ENCODE measurements at places on chromosomes 3 and 15.
A peak's percentile ranks its signal among the peaks of the same experiment; 100 is the strongest.

DNA sequence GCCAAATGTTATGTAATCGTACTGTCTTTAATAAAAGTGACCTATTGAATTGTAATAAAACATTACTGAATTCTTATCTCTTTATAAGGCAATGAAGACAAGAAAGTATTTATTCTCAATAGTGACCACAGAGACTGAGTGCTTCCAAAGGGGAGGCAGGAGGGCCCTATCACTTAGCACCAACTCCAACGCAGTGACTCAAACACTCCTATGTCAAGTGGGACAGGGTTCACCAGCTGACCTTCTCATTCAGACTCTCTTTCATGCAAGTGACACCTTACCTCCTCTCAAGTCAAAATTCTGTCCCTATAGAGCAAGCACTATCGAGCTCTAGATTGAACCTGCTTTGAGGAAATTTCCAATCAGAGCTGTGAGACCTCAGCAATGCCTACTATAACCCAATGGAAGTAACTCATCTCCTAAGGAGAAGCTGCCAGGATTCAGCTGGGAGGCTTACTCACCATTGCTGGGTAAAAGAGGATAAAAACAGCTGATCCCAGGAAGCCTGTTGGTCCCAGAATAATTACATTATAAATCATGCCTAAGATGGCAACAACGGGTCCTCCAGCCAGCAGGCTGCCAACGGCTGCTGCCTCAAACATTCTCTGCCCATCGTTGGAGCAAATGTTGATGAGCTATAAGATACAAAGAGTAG lies 35.6 kb downstream of the ABCC5 start:
- no peak for DNase-seq

DNA sequence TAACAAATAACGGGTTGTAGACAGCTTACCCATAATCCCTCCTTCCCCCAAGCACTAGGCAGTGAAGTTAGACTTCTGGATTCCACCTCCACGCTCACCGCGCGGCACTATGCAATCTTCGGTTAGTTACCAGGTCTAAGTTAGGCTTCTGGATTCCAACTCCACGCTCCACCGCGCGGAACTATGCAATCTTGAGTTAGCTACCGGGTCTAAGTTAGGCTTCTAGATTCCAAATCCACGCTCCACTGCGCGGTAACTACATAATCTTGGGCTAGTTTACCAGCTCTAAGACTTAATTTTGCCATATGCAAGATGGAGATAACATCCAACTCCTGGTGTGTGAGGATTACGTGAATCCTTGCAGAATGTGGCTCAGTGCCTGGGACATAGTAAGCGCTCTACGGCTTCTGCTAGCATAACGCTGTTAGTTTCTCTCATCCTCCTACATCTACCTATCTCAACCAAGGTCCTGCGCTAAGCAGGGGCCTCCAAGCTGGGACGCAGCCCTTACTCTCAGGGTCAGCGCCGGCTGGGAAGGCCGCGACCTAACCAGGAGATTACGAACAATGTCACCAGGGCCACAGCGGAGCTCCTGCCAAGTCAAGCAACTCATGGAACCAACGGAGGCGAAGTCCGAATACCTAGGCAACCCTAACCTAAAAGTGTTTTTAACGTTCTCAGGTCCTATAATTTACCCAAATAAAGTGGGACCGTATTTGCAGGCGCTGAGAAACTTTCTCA lies 497 bp upstream of the RPLP1 start:
- no peak for DNase-seq

DNA sequence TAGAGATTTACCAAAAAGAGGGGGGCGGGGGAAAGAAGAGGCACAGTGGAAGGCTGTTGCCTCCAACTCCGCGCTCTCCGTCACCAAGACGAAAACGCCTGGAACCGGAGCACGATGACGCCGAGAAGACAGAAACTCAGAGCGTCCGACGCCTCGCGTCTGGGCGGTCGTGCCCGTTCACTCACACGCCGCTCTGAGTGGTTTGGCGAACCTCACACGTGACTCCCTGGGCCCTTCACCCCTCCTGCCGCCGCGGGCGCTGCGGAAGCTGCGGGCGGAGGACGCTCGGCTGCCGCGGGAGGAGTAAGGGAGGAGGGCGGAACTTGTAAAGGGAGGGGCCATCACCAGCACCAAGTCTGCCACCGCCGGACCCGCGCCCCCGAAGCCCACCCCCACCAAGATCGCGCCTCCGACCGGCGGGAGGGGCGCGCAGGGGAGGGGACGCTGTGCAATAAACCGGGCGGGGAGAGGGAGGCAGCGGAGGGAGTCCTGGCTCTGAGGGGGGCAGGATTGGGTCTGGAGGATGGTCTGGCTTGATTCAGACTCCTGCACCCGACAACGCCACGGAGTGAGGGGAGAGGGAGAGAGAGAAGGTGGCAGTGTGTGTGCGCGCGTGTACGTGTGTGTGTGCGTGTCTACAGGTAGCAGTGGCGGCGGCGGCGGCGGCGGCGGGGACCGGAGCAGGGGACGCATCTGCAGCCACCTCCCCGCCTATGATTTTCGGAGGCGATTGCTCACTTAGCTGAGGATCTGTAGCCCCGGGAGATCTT lies 1.9 kb upstream of the NLGN1 start:
- DNase-seq = peak; percentile 67

DNA sequence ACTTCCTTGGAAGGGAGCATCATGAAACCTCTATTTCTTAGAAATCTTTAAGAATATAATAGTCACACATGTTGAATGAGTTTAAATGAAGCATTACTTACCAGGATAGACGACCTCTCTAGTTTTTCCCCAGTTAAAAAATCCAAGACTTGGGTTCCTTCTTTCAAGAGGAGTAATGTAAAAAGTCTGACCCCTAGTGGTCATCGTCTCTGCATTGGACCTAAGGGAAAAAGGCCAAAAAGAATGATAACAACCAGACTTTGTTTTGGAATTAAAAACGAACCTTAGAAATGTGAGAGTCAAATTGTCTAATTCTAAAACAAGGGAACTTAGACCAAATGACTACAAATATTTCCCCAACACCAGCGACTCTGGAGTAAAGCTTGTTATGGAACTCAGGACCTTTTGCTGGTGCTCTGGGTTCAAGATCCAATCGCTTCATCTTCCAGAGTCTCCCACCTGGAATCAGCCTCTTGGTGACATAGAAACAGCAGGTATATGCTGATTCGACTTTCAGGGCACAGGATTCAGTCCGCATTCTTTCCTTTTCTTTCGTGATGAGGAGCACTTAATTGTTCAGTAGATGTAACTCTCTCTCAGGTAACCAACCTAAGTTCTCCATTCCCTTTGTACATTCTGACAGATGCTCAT lies 214.8 kb upstream of the TPRG1 start:
- no peak for DNase-seq

DNA sequence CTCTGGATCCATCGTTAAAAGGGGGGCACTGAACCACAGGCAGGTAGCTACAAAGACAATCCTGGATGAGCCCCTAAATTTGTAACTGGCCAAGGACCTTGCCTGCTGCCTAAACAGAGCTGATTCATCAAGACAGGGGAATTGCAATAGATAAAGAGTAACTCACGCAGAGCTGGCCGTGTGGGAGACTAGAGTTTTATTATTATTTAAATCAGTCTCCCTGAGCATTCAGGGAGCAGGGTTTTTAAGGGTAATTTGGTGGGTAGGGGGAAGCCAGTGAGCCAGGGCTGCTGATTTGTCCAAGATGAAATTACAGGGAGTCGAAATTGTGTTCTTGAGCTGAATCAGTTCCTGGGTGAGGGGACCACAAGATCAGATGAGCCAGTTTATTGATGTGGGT lies 885.1 kb upstream of the CADM2 start:
- no peak for DNase-seq

GRCh38 chr3:7410782-7411181 lies 549.9 kb downstream of the GRM7 start:
- no peak for DNase-seq

GRCh38 chr3:71149959-71150954 lies 433.3 kb downstream of the FOXP1 start:
- DNase-seq = no peak

- DNase-seq = no peak
Observed at GRCh38 chr15:31494786-31495185, 168.2 kb downstream of the KLF13 start.

- no peak for DNase-seq
Observed at GRCh38 chr3:165148876-165149441, 47.2 kb downstream of the SLITRK3 start.

DNA sequence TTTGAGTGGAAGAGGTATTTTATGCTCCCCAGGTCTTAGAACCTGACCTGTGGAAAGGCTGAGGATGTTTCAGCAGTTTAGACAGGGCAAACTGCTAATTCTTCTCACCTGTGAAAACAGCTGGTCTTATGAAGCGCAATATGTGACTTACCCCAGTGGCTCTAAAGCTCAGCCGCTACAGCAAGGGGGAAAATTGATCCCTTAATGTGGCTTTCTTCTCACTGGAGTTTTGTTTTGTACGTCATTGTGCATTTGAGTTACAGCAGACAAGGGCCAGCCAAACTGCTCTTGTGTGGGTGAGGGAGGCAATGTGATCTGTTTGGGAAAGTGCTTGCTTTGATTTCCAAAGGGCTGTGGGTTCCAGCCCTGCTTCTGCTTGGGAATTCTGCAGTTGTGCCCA lies 293.4 kb upstream of the LRRFIP2 start:
- no peak for DNase-seq

- DNase-seq = no peak
Observed at GRCh38 chr3:194929578-194929960, 243.9 kb downstream of the FAM43A start.

GRCh38 chr15:90352107-90352893 lies at the start of gene ZNF774:
Gene ZNF774, plus strand, starts transcription at chr15:90352284. Its CDS starts 2,377 bp downstream, at chr15:90354661.
- DNase-seq = peak; percentile 91

DNA sequence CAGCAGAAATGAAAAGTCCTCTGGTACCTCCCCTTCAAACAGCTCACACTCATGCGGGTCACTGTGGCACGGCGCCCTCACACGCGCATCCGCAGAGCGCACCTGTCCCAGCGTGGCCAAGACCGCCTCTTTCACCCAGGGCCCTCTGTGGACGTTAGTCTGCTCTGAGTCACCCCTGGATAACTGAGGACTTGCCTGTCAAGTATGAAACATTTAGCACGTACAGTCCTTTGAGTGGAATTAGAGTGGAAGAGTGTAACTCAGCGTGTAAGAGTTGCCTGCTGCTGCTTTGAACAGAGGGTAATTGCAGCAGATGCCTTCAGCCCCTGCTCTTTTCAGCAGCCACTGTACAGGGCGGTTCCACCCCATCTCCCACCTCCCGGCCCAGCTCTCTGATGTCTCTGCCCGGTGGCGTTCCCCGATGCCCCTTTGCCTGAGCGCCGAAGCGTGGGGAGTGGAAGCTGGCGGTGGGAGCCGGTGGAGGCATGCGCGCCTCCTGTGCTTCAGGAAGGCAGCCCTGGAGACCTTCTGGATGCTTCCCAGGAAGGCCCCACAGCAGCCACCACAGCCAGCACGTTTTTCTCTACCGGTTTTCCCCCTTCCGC lies 23.0 kb downstream of the CPN2 start:
- no peak for DNase-seq

DNA sequence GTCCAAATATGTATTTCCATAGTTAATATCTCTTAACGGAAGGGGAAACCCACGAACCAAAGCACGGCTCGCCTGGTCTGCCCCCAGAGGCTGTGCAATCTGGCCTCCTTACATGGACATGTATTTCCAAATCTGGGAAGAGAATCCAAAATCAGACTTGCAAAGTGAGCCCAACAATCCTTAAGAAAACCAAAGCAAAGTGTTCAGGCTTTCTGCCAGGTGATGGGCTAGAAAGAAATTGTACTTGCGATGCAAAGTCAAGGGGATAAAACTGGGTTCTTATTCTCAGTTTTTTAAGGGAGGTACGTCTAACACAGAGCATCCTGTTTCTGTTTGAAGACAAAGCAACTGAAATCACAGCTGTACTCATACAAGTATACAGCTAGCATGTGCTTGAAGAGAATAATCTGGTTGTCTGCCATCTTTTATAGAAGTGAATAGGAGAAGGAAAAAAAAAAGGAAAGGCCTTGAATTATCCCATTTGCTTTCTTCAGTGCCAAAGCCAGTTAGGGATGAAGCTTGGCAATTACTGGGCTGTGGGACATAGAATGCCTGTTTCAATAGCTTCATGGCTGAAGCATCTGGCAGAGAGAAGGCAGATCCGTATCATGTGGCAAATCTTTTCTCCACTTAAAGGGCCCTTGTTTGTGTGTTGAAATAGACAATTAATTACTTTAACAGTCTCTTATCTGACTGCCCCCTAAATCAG lies 48.4 kb downstream of the LRIG1 start:
- DNase-seq = no peak

All from activated CD8-positive, alpha-beta memory T cell treated with anti-CD3 and anti-CD28 coated beads, Interleukin-2, amount 50 U/mL, for 48 hours (primary cell).